ENCODE measurements at places on chromosomes 2 and 18. TPM values are rescaled to one million over a fixed set of nuclear protein-coding genes. Genes with fewer than 3 reads are reported as not detected.

The CKAP2L gene
- total RNA-seq: 6.8 TPM

The RGPD4 gene
- not detected for total RNA-seq

The ELOA2 gene
- total RNA-seq: not detected

The MAP4K4 gene
- 95.0 TPM for total RNA-seq

The SATB2 gene
- total RNA-seq: 15.1 TPM

The SOWAHC gene
- total RNA-seq: 9.3 TPM

The REEP1 gene
- under 0.01 TPM for total RNA-seq

The INPP5D gene
- total RNA-seq: under 0.01 TPM

The DNAH6 gene
- under 0.01 TPM for total RNA-seq

The TPO gene
- not detected for total RNA-seq

The TXNDC2 gene
- not detected for total RNA-seq

The SERPINB4 gene
- not detected for total RNA-seq

The MLPH gene
- 40.6 TPM for total RNA-seq

The OSR1 gene
- total RNA-seq: 2.2 TPM

The SOX11 gene
- total RNA-seq: under 0.01 TPM

The RAB6C gene
- under 0.01 TPM for total RNA-seq

The MAIP1 gene
- 22.9 TPM for total RNA-seq
